ENCODE measurements at places on chromosomes 6 and 20. TPM values are rescaled to one million over a fixed set of nuclear protein-coding genes. Genes with fewer than 3 reads are reported as not detected.

Gene NHLRC1
- 1.0 TPM for total RNA-seq

Gene WFDC12
- total RNA-seq, result not detected

Gene ADGB
- total RNA-seq, result not detected

- DNase-seq, result no peak
- H3K4me1 ChIP-seq, result no peaks in the 10 kb centered on the region
- H3K4me3 ChIP-seq, result no peak overlapping the region
- peak overlapping the region; percentile 38 for H3K27ac ChIP-seq
These were observed 50.0 kb upstream of the ESR1 start for GRCh38 chr6:151757506-151757955.

DNA sequence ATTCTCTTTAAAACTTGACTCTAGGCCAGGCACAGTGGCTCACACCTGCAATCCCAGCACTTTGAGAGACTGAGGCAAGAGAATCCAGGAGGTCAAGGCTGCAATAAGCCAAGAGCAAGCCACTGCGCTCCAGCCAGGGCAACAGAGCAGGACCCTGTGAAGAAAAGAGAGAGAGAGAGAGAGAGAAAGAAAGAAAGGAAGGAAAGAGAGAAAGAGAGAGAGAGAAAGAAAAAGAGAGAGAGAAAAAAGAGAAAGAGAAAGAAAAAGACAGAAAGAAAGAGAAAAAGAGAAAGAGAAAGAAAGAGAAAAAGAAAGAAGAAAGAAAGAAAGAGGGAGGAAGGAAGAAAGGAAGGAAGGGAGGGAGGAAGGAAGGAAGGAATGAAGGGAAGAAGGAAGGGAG, 76.7 kb downstream of the RIN2 start:
- H3K27me3 ChIP-seq, result no peaks in the 10 kb centered on the region
- no peak overlapping the region for H3K4me3 ChIP-seq
- DNase-seq, result no peak
- H3K4me1 ChIP-seq, result peaks cover 14% of the 10 kb centered on the region
- H3K27ac ChIP-seq, result no peak overlapping the region

GRCh38 chr20:63116412-63117106, 99.4 kb downstream of the YTHDF1 start:
- no peaks in the 10 kb centered on the region for H3K4me1 ChIP-seq
- H3K27ac ChIP-seq, result no peak overlapping the region
- DNase-seq, result no peak
- H3K27me3 ChIP-seq, result peaks cover 85% of the 10 kb centered on the region

GRCh38 chr6:95866732-95867131, 149.0 kb upstream of the FUT9 start:
- no peaks in the 10 kb centered on the region for H3K4me1 ChIP-seq
- no peaks in the 10 kb centered on the region for H3K27me3 ChIP-seq
- no peak overlapping the region for H3K4me3 ChIP-seq
- no peaks in the 10 kb centered on the region for H3K36me3 ChIP-seq
- no peak for DNase-seq

DNA sequence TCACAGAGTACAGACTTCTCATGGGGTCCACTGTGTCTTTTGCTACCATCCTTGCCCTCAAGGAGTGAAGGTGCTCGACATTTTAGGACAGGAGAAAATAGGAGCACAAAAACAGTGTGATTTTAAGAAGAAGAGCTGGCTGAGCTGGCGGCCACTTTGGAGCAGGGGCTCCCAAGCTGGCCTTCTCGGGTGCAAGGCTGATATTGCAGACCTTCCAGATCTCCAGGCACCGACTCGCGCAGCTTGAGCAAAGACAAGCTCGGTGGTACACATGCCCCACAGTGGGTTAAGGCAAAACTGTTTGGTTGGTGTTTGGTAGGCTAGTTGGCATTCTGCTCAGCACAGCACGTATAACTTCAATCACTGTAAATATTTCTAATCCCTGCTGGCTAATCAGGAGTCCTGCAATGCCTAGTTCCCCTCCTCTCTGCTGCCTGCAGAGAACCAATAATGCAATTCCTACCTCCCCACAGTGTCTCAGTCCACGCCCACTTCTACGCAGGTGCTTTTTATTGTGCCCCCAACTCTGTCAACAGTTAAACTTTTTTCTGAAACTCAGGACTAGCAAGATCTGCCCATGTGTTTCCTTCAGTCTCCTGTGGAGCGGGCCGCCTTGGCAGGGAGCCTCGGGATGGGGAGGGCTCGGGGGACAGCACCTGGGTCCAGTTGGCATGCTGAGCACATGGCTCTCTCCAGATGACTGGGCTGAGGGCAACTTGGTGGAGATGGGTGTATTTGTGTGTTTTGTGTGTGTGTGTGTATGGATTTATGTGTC, 12.7 kb upstream of the SMOC2 start:
- no peaks in the 10 kb centered on the region for H3K27me3 ChIP-seq
- H3K27ac ChIP-seq, result no peak overlapping the region
- H3K4me3 ChIP-seq, result no peak overlapping the region
- H3K4me1 ChIP-seq, result no peaks in the 10 kb centered on the region
- no peaks in the 10 kb centered on the region for H3K36me3 ChIP-seq

GRCh38 chr20:45056473-45057173, 44.3 kb downstream of the KCNS1 start:
- DNase-seq, result no peak
- H3K27me3 ChIP-seq, result no peaks in the 10 kb centered on the region
- no peak overlapping the region for H3K4me3 ChIP-seq
- H3K36me3 ChIP-seq, result peaks cover 7% of the 10 kb centered on the region
- peaks cover 18% of the 10 kb centered on the region for H3K4me1 ChIP-seq

- no peaks in the 10 kb centered on the region for H3K27me3 ChIP-seq
- no peak overlapping the region for H3K4me3 ChIP-seq
- no peaks in the 10 kb centered on the region for H3K36me3 ChIP-seq
- no peaks in the 10 kb centered on the region for H3K4me1 ChIP-seq
These were observed 66.2 kb downstream of the GMDS start for GRCh38 chr6:2179241-2179640.
